ENCODE measurements at places on chromosomes 7 and 10.

DNA sequence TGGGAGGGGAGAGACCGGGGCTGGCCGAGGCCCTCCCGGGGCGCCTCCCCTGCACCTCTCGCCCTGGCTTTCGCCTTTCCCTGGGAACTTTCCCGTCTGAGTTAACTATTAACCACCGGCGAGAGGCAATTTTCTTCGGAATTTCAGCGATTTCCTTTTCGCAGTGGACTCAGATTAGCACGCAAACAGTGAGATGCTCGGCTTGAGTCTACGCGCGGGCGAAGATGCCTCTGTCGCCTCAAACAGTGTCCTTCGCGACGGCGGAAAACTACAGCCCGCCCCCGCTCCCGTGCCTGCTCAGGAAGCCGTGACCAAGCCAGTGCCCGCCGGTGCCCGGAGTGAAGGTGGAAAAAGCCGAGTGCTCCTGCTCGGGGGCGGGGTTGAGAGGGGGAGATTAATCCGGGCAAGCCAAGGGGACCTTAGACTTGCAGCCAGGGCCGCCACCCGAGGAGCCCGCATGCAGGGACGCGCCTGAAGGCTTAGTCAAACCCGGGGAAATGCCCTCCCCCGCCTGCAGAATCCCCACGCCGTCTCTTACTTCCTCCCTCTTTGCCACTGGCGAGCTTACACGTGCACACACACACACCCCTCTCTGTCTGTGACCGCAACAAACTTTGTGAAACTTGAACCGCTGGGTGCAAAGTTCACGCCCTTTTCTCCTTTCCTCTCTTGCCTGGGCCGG, 14.5 kb upstream of the PAX2 start:
- DNase-seq = peak; percentile 23

GRCh38 chr10:72065439-72066025, 22.8 kb downstream of the SPOCK2 start:
- DNase-seq = no peak

DNA sequence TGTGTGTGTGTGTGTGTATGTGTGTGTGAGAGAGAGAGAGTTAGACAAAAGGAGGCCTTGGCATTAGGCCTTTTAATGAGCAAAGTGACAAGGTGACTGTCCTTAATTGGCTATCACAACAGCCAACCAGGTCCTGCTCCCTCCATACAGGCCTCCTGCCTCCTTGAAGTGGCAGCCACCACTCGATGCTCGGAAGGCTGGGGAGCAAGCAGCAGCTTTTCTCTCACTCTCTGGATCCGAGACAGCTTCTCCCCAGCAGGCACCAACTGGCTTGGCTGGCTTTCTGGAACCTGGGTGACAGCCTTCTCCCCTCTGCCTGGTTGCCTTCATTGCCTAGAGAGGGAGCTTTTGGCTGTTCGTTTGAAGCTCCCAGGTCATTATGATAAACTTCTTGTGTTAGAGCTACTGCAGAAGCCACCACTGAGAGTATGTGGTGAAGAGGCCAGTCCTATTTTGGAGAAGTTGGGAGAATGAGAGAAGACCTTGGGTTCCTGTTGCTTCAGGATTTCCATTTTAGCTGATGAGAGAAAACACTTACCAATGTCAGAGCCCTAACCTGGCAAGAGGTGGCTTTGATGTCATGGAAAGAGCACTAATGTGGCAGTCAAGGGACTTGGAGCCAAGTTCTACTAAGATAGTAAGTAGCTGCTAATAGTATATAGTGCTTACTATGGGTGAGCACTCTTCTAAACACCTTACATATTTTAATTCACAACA, 37.6 kb downstream of the RPS24 start:
- no peak for DNase-seq

- DNase-seq = no peak
These were observed 47.4 kb downstream of the ZMYND11 start for GRCh38 chr10:182441-183201.

DNA sequence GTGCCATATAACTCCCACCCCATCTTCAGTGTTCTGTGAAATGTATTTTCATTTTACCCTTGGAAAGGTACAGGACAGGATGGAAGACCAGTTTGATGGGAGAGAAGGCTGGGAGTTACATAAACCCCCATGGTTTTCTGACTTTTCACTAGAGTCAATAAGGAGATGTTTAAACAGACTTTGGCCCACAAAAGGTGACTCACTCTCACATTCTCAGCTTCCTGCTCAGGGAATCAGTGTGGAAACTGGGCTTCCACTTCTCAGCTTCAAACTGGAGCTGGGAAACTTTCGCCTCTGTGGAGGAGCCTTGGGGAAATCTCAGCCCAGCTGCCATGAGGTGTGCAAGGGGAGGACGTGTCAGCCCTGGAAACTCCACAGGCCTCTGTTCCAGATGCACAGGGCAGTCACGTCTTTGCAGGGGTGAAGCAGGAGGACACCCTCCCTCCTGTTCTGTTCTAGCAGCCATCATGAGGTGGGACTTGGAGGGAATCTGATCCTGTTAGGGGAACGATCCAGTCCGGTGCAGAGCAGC, 560.5 kb upstream of the GALNT17 start:
- DNase-seq = no peak

DNA sequence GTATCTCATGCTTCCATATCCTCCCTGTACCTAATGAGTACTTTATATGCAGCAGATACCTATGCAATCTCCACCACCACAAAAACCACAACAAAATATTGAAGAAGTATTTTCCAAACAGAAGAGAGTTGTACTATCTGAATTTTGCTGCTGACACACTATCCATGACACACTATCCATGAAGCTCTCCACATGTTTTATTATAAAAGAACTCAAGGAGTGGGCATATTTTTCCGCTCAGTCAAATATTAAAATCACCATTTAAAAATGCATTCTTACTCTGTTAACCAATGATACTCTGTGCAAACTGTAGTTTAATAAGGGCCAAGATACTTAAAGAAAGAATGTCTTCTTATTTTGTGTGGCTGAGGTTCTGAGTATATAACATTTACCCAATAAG, 2.8 kb downstream of the BET1 start:
- no peak for DNase-seq

DNA sequence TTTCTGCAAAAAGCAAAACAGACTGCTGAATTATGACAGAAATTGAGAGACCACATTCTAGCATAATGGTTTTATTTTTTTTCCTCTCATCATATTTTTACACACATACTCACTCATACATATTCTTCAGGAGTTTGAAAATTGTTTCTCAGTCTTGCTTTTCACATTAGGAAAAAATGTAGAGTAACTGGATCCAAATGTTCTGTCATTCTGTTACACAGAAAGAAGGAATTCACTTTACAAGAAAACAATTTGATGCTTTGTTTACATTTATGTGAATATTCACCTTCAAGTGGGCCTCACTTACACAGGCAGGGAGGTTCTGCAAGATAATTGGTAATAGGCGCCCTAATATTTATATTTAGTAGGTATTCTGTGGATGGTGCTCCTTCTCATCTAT, 82.0 kb downstream of the ARL4A start:
- DNase-seq = no peak

DNA sequence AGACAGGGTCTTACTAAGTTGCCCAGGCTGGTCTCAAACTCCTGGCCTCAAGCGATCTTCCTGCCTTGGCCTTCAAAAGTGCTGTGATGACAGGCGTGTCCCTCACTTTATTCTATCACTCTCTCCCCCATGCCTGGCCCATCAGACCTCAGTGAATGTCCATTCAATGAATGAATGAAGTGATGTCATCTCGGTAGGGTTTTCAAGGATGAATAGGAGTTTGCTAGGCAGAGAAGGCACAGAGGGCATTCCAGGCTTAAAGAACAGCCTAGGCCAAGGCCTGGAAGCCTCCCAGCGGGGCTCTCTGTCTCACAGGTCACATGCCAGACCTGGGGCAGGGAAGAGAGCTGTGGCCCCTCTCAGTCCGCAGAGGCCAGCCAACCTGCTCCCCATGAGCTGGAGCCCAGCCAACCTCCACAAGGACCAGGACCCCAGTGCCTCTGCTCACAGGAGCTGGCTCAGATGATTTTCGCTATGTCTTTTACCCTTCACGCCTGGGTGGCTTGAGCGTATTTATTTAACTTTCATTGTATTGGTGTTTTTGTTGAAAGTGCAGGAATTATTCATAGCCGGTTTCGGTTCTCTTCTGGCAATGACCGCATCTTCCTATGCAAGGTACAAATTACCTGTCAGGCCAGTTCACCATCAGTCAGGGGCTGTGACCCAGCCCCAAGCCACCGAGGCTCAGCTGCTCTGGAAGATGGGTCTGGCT, 11.8 kb upstream of the TNRC18 start:
- DNase-seq = no peak

GRCh38 chr10:48725708-48726107, 41.0 kb downstream of the WDFY4 start:
- DNase-seq = no peak

DNA sequence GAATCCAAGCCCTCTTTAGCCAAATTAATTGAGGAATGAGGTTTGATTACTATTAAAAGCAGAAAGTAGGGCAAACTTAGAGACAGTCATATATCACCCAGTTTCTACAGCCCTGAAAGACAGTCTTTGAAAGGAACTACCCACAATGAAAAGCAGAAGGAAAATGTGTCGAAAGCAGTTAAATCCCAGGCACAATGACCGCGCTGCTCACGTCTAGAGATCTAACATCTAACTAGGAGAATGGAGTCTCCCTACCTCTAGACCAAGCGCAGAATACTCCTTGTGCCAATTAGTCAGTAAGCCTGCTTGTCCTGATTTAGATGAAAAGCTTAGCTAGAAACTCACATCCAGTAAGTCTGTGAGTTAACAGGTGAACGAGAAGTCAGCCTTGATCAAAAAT, 350.0 kb downstream of the FGFR2 start:
- no peak for DNase-seq

DNA sequence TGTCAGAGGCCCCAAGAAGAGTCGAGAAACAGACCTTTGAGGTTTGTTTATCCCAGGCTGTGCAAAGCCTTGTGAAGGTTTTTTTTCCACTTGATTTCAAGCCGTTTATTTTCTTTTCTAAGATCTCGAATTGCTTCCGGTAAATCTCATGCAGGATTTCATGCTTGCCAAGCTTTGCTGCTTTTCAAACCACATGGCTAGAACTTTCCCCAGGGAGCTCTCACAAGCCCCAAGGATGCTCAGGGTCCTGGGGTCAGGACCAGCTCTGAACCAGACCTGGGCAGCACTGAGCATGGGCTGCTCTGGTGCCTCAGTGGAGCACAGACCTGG, 48.0 kb upstream of the AQP1 start:
- no peak for DNase-seq

DNA sequence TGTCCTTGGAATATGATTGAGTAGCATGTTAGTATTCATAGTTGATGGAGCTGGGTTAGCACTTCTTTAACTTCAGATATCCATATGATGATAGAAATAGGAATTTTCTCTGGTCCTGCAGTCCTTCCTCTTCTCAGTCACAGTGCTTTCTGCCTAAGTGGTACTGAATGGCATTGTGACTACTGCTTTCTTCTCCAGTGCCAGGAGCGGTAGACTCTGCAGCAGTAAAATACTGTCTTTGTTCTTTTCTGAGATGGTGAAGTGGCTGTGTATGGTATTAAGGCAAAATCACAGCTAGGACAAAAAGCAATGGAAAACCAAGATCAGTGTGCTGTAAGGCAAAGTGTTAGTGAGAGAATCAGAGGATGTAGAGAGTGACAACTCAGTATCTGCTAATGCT, 46.6 kb downstream of the C1GALT1 start:
- no peak for DNase-seq

GRCh38 chr7:117863618-117864017, 9.6 kb downstream of the CTTNBP2 start:
- no peak for DNase-seq

DNA sequence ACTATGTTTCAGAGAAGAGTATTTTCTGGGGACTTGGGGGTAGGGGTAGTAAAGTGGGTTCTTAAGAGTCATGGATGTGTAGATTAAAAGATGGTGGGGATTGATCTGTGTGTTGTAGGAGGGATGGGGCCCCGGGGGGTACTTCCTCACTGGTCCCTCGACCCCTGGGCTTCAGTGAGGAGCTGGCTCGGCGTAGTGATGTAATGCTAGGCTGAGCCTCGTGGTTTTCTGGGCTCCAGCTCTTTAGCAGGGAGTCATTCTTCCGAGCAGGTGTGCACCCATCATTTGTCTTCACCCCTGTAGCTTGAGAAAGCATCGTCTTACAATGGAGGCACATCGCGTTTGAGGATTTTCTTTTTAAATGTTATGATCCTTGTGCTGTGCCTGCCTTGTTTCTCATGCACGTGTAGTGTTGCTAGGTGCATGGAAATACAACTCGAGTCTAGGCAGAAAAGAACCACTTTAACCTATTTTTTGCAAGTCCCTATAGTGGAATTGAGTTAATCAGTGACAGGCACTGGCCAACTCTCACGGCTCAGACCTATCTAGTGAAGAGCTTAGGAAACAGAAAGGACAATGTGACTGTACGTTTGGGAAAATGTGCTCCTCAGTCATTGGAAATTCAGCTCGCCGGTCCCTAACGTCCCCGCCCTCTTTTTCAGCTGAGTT, 106.1 kb upstream of the BTBD16 start:
- DNase-seq = no peak

DNA sequence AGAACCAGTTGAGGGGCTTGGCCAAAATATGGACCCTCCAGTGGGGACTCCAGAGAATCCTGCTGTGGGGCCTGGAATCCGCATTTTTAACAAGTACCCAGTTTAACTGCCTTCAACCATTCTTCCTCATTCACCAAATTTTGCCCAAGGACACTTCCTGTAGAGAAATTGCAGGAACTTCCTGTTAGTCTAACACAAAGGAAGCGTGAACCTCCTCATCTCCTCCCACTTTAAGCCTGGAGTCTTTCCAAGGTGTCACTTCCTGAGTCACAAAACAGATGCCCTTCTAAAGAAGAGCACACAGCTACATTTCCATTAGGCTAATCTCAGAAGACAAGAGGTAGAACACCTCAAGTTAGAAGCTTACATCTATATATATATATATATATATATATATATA, 188.4 kb downstream of the PPP1R17 start:
- DNase-seq = no peak

DNA sequence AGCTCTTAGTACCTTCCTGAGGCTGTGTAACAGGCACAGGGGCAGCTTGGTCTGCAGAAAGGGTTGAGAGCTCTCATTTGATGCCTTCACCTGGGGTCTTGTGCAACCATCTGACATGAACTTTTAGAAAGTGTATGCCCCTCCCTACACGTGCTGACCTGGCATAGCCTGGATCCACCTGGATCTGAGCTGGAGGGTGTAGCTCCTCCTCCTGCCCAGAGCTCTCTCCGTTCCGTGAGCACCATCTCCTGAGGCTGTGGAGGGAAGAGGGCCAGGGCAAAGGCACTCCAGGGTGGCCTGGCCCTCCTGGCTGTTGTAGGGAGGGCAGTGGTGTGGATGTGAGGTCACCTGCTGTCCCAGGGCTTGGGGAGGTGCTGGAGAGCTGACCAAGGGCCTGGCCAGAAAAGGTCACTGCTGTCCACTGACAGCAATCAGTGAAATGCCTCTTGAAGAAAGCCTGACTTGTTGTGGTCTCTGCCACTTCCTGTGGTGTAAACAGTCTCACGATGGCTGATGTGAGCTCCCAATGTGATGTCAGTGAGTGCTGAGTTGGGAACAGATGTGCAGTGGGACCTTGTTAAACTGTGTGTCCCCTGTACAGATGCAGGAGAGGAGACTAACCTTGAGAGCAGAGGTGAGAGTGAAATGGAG, 23.0 kb downstream of the AMZ1 start:
- no peak for DNase-seq

- DNase-seq = no peak
These were observed 211.4 kb downstream of the SEC23IP start for GRCh38 chr10:120103738-120104560.

Data from activated CD4-positive, alpha-beta T cell treated with anti-CD3 and anti-CD28 coated beads for 4 hours (primary cell).